ENCODE measurements at places on chromosomes 7 and 10.

- no peak for DNase-seq
These were observed 28.6 kb downstream of the SEC61A2 start for GRCh38 chr10:12158111-12158510.

GRCh38 chr7:157544226-157544625, 207.4 kb downstream of the DNAJB6 start:
- no peak for DNase-seq

DNA sequence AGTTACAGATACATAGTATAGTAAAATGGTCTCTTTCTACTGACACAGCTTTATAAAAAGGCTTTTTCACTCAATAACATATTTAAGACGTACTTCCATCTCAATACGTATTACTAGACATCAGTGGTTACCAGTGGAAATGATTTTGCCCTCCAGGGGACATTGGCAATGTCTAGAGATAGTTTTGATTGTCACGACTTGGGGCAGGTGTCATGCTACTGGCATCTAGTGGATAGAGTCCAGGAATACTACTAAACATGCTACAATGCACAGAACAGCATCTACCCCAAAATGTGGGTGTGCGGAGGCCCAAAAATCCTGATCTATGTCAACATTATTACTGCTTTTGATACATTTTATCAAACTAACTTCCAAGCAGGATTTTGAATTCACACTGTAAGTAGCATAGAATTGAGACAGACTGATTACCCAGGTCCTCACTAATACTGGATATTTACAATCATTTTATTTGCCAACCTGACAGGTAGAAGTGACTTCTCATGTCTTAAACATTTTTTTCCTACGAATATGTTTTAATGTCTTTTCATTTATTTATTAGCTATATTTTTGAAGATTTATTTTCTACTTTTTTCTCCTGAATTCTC, 53.8 kb downstream of the HGF start:
- no peak for DNase-seq

GRCh38 chr10:74223755-74224529, 72.9 kb downstream of the ADK start:
- DNase-seq = no peak

DNA sequence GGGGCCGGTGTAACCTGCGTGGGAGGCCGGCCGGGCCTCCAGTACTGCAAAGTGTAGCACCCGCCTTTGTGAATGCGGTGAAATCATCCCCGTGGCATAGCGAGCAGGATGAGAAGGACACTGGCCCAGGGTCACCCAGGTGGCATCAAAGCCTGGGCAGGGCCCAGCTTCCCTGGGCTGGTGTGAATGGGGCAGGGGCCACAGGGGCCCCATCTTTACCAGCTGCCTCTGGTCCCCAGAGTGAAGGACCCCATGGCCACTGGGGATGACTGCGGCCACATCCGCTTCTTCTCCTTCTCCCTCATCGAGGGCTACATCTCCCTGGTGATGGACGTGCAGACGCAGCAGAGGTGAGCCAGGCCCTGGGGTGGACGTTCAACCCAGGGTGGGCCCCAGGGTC, 53.8 kb downstream of the RCC1L start:
- no peak for DNase-seq

GRCh38 chr7:92633211-92633906, 43.2 kb upstream of the FAM133B start:
- peak; percentile 11 for DNase-seq

GRCh38 chr7:133980804-133981203, 146.3 kb upstream of the LRGUK start:
- no peak for DNase-seq

DNA sequence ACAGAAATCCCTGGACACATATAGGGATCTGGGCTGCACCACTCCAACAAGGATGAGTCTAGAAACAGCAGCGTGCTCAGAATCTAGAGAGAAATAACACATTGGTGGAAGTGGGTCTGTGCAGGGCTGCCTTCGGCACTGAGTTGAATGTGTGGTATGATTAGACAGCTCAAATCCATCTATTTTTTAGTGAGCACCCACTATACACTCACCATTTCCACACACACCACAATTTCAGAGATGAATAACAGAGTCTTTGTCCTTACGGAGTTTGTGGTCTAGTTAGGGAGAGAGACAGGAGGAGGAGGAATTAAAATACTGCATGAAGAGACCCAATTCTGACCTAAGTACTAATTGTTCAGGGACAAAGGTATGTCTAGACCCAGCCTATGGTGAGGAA, 44.2 kb downstream of the JAZF1 start:
- no peak for DNase-seq

GRCh38 chr10:110775020-110775375, 96.7 kb upstream of the PDCD4 start:
- DNase-seq = no peak

- no peak for DNase-seq
These were observed 615.0 kb upstream of the MBL2 start for GRCh38 chr10:53387562-53387961.

GRCh38 chr7:38881947-38882684, 26.9 kb downstream of the VPS41 start:
- no peak for DNase-seq

DNA sequence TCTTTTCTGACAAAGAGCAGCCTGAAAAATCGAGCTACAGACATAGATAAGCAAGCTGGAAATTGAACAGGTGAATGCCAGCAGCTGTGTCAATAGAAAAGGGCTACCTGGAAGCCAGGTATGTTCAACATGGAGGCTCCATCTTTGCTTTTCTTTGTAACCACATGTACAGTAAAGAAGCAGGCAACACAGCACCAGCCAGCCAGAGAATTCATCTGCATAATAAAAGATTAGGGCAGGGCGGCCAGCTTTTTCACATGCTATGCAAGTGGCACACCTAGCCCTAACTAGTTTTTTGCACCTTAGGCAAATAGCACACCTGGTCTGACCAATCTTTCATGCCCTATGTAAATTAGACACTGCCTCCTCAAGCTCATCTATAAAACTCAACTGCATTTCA, 25.7 kb downstream of the COG5 start:
- DNase-seq = no peak

GRCh38 chr7:125423458-125424155, 494.0 kb upstream of the POT1 start:
- no peak for DNase-seq

DNA sequence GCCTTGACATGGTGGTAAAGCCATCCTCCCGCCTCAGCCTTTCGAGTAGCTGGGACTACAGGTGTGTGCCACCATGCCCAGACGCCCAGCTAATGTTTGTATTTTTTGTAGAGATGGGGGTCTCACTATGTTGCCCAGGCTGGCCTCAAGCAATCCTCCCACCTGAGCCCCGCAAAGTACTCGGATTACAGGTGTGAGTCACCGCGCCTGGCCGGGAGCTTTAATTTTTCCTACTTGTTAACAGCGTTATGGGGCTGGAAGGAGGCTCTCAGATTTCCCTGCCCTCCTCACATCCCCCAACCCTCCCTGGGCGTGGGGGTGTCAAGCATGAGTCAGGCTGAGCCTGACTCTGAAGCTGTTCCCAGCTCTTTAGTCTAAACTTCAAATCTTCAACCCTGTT, 8.3 kb downstream of the ALKBH4 start:
- no peak for DNase-seq

- DNase-seq = peak; percentile 21
These were observed 97.5 kb downstream of the PFKFB3 start for GRCh38 chr10:6300106-6300783.

- DNase-seq = no peak
These were observed 14.0 kb downstream of the NACAD start for GRCh38 chr7:45074528-45075354.

DNA sequence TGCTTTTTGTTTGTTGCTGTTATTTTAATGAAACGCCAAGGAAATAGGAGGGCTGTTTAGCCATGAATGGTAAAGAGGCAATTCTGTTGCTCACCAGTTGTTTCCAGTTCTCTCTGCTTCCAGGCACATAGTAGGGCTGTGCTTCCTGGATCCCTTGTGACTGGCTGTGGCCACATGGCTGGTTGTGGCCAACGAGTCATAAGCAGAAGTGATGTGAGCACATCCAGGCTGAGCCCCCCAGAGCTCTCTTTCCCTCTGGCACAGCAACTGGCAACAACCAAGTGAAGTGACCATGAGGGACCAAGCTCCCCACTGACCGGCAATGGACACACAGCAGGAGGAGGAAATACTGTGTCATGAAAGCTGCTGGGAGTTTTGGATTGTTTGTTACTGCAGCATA, 10.3 kb downstream of the GRID1 start:
- DNase-seq = no peak

- DNase-seq = no peak
These were observed 79.8 kb upstream of the IFRD1 start for GRCh38 chr7:112370436-112370835.

GRCh38 chr10:80468002-80468401, 13.9 kb downstream of the TSPAN14 start:
- DNase-seq = peak; percentile 47

DNA sequence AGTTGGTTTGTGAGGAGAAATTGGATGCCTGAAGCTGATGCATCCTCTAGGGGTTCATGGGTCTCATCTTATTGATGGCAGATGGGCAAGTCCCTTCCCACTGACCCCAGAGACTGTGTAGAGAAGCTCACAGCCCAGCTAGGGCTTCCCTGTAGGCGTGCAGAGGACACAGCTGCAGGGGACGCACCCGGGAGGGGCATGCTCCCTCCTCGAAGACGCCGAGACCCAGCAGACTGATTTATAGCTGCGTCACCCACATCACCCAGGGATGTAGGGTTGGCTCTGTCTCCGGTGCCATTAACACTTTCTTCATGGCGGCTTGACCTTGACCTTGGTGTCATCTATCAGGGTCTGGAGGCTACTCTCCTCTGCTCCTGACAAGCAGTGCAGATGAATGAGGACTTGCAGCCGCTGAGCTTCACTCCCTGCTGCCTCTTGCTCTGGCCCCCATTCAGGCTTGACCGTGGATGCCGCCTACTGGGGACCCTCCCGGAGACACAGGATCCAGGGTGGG, 549.7 kb downstream of the TCERG1L start:
- no peak for DNase-seq

GRCh38 chr10:119449760-119450461, 92.6 kb downstream of the RGS10 start:
- DNase-seq = no peak

GRCh38 chr10:126081841-126082466, 185.6 kb downstream of the FANK1 start:
- no peak for DNase-seq

GRCh38 chr10:6080417-6080973, 8.3 kb upstream of the RBM17 start:
- DNase-seq = no peak

DNA sequence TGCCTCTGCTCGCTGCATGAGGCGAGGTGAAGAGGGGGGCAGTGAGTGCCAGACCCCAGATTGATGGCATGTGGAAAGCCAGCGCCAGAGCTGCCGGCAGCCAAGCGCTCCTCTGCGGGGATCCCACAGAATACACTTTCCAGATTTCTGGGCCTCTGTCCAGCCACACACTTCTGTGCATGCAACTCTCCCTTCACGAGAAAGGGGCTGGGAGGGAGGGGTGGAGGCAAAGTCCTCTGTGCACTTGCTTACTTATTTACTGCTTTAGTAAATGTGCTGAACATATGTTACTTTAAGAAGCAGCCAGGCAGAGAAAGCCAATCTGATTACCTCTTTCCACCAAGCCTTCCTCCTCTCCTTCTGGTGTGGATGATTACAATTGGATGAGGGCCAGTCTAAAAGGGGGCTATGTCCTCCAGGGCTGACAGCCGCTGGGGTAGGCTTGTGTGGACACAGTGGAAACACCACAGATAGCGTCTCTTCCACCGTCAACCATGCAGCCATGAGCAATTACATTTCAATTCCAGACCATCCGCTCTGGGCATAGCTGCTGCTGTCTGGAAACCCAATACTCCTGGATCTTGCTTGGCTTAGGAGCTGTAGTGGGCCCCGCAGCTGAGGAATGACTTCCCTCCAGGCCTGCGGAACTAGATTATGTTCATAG, 322.8 kb upstream of the ANKRD30A start:
- no peak for DNase-seq

DNA sequence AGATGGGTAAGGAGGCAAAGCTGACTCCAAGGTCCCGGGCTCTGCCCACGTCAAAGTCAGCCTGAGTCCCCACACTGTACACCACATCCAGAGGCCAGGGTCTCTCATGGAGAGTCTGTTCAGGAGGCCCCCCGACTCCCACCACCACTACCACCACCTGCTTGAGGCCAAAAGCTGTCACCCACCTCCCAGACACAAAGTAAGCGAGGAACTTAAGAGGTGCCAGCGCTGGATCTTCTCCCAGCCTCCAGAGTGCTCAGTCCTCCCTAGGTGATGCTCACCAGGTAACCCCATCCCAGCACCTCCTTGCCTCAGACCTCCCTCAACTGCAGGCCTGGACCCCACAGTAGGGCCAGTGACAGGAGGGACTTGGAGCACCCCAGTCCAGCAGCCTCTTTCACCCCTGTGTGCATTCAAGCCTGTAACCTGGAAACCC, 520 bp downstream of the NPC1L1 start:
- no peak for DNase-seq

DNA sequence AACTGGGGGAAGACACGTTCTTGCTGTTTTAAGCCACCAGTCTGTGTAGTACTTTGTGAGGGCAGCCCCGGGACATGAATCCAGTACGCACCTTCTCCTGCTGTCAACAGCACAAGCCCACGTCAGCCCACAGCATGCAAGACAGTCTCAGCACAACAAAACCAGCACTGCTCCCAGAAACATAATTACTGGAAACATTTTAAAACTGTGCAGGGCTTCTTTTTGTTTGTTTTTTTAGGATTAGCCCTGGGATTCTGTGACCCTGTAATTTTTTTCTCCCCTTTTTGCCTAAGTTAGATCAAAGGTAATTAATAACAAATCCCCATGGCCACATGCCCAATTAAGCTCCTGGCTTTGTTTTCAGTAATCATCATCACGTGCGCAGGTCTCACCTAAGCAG, 87.5 kb downstream of the VOPP1 start:
- DNase-seq = no peak

- DNase-seq = no peak
These were observed 12.8 kb downstream of the SUGCT start for GRCh38 chr7:40147371-40148246.
